ENCODE measurements at places on chromosomes 11 and 22.

DNA sequence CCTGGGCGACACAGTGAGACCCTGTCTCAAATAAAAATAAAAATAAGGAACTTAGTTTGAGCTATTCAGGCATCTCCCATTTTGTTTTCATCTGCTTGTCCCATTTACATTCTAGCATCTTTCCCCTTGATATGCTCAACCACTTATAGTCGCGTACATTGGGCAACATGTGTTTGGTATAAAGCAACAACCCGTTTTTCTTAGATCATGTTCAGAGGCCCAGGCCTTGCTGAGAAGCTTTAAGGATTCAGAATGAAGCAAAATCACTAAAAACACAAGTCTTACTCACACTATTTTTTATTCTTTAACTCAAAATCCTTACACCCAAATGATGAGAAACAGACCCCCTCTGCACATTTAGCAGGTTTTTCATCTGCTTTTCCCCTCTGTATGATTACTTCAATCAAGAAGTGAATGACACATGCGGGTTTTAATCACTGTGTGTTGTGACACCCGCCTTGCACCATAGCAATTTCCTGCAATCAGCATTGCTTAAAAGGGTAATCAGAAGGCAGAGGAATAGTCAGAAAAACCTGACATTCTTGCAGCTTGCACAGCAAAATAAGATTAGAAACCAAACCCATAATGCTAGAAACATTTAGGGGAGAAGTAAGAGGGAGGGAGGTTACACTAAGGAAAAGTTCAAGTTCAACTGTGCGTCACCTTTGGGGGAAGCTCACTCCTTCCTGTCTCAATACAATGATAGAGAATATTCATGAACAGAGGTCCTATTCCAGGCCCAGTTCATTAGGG is 25.9 kb downstream of the ALG9 start:
- no peak for DNase-seq

DNA sequence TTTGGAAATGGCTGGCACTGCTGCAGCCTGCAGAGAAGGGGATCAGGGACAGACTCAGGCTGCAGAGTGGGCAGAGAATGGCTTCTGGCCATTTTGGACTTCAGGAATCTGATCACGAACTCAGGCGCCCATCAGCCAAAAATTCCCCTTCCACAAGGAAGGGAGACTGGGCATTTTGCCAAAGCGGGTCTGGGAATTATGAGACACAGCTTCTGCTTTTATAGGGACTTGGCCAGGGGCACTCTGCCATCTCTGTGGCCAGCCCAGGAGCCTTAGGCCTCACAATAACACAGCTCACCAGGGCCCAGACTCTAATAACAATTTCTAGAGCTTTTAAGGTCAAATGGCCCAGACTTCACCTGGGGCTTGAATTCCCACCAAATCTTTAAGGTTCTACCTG is 74.7 kb downstream of the CHST1 start:
- no peak for DNase-seq

- DNase-seq: no peak
Measured at GRCh38 chr11:45409587-45409986, 123.4 kb upstream of the SYT13 start.

- DNase-seq: no peak
Measured at GRCh38 chr11:76233196-76233921, 27.1 kb upstream of the WNT11 start.

Data from heart left ventricle (tissue), 16 donors.